ENCODE measurements at places on chromosomes 12 and 14.

- no peak for DNase-seq
Measured at GRCh38 chr12:125296701-125297100, 231.5 kb downstream of the AACS start.

- DNase-seq, result no peak
Measured at GRCh38 chr14:36664322-36665193, 2.9 kb downstream of the PAX9 start.

DNA sequence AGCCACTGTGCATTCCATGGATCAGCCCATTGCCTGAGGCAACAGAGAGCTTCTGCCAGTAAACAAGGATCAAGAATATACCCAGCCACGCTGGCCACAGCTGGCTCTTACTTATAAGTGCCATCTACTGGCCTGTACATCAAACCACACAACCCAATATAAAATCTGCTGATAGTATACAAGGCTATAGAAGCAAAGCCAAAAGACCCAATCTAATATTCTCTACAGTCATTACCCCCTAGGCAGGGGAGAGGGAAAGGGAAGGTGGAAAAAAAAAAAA, 4.4 kb upstream of the FAM186B start:
- no peak for DNase-seq

DNA sequence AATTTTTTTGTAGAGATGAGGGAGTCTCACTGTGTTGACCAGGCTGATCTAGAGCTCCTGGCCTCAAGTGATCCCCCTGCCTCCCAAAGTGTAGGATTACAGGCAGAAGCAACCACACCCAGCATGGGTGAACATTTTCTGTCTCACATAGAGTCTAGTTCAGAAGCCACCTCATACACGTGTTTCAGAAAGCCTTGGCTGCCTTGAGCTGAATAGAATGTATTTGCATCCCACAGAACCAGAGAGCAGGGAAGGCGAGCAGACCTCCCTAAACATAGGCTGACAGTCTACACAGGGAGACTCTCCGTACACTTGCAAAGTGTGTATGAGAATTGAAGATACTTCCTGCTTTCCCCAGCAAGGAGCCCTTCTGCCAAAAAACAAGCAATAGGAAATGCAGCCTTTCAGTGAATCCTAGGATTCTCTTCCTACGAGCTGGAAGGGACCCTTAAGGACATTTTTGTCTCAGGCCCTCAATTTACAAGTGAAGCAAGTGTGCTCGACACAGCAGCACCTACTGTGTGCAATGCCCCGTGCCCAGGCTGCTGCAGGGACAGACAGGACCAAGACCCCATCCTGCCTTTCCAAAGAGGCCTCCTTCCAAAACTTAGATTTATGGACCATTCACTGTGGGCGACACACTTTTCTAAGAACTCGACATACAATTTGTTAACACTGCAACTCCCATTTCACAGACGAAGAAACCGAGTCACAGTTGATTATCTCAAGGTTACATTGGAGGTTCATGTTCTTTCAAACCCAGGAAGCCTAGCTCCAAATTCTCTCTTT, 11.2 kb downstream of the NUAK1 start:
- DNase-seq, result no peak

DNA sequence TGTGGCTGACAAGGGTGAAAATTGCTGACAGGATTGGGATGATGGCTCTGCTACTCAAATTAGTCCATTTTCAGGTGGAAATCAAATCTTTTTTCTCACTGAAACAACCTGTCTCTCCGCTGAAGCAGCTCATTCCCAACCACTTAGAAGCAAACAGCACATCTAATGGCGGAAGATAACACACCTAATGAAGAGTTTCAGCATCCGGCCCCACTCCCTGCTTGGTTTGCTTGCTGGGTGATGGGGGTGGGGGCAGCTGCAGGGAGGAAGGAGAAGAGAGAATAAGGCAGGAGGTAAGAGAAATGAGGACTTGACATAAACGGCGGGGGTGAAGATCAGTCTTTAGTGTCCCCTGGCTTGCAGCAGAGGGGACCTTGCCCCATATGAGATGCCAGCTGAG, 4.0 kb downstream of the SYNDIG1L start:
- DNase-seq, result no peak

- DNase-seq, result no peak
Measured at GRCh38 chr14:30234966-30235365, 307.3 kb upstream of the PRKD1 start.

DNA sequence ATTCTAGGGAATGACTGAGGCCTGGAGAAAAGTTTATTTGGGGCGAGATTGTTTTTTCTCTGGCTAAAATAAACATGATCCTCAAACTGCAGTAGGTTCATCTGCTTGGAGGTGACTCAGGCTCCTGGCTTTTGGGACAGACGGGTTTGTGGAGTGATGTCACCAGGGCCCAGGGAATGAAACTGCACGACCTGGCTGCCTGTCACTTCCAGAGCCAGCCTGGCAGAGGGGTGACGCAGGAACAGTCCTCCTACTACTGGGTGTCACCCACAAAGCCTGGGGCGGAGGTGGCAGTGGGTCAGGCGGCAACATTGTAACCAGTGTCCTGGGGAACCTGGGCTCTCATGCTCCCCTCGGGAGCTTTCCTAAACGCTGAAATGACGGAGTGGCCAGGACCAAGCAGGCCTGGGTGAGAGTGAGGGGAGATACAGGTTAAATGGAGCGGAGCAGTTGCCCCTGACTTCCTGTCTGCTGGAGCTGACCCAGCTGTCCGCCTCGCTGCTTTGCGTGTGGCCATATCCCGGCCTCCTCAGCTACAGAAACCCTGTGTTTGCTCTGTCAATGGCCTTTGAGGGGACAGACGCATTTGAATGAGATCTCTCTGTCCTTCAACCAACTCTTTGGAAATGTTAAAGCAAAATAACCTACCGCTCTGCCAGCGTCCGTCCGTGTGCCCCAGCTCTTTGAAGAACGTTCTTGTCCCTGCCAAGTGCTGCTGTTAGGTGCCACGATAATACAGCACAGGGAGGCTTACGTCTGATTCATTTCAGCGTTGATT, 6.5 kb downstream of the HIP1R start:
- DNase-seq, result no peak

GRCh38 chr14:61668282-61668681, 27.0 kb upstream of the HIF1A start:
- DNase-seq, result no peak

- DNase-seq, result no peak
Measured at GRCh38 chr14:53055003-53055402, 98.1 kb downstream of the DDHD1 start.

- DNase-seq, result no peak
Measured at GRCh38 chr14:31712244-31713127, 151.3 kb downstream of the NUBPL start.

DNA sequence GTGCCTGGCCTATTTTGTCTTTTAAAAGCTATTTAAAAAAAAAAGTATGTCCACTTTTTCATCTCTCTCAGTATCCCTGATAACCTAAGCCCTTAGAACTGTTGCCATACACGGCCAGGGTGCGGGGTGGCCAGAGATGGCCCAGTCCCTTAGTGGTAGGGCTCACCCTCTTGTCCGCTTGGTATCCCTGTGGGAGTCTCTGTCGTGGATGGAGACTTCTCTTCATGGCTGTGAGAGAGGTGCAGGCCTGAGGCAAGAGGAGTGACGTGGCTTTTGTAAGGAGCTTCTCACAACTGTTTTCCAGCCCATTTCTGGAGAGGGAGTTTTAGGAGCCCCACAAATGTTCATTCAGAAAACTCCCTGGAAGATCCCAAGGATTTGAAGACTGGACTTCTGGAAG, 26.8 kb downstream of the XRCC3 start:
- no peak for DNase-seq

GRCh38 chr14:104393199-104393897, 186.2 kb upstream of the C14orf180 start:
- DNase-seq, result no peak

DNA sequence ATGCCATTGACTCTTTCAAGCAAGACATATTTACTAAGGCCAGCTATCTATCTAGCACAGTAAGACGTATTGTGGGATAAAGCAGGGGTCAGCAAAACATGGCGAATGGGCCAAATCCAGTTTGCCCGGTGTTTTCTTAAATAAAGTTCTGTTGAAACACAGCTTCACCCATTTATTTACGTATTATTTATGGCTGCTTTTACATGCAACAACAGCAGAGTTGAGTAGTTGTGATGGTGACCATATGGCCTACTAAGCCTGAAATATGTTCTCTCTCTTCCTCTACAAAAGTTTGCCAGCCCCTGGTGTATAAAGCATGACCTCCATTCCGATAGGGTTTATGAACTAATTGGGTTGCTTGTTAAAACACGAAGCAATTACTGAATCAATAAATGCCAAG, 322.1 kb downstream of the CCDC91 start:
- no peak for DNase-seq

GRCh38 chr12:70427611-70428010, 61.5 kb downstream of the KCNMB4 start:
- DNase-seq, result no peak

DNA sequence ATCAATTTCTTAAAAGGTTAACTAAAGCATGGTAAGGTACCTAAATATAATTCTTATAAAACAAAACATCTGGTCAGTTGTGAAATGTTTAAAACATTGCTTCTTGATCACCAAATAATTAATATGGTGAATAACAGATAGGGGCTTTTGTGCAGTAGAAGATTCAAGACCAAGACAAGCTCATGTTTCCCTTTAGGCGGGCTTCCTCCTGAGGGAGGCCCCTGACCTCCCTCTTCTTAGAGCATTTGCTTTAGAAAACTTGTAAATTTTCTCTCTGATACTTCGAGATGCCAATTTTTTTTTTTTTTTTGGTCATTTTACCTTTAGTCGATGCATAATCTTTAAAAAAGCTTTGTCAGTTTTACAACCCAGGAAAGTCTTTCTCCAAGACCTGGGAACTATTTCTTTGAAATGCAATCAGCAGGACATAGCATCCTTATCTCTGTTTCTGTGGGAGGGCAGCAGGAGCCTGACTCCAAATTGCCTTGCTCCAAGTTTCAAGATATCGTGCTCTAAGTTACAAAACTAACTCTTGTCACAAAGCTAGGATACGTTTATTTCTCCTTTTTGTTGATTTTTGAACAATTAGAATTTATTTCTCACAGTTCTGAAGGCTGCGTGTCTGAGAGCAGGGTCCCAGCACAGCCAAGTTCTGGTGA, 66.6 kb upstream of the BICD1 start:
- no peak for DNase-seq

GRCh38 chr12:115840159-115840558, 437.3 kb downstream of the MED13L start:
- DNase-seq, result no peak

GRCh38 chr12:55692631-55693322, 14.9 kb downstream of the ITGA7 start:
- no peak for DNase-seq

GRCh38 chr14:102764220-102764671, 13.0 kb upstream of the TRAF3 start:
- no peak for DNase-seq

DNA sequence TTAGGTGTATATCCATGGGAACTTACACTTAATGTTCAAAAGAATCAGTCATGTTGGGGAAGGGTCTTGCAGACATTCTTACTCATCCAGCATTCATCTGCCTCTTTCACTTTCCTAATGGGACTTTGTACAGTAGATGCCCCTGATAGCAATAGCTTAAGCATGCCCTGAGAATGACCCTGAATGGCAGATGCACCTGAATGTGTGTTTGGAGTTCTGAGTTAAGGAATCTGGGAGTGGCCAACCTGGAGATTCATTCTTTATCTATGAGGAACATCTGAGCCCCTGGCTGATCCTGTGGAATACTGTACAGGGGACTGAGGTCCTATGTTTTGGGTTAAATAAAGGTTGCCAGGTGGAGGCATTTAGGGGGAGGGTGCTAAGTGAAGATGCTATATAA, 71.3 kb upstream of the MANSC4 start:
- no peak for DNase-seq

DNA sequence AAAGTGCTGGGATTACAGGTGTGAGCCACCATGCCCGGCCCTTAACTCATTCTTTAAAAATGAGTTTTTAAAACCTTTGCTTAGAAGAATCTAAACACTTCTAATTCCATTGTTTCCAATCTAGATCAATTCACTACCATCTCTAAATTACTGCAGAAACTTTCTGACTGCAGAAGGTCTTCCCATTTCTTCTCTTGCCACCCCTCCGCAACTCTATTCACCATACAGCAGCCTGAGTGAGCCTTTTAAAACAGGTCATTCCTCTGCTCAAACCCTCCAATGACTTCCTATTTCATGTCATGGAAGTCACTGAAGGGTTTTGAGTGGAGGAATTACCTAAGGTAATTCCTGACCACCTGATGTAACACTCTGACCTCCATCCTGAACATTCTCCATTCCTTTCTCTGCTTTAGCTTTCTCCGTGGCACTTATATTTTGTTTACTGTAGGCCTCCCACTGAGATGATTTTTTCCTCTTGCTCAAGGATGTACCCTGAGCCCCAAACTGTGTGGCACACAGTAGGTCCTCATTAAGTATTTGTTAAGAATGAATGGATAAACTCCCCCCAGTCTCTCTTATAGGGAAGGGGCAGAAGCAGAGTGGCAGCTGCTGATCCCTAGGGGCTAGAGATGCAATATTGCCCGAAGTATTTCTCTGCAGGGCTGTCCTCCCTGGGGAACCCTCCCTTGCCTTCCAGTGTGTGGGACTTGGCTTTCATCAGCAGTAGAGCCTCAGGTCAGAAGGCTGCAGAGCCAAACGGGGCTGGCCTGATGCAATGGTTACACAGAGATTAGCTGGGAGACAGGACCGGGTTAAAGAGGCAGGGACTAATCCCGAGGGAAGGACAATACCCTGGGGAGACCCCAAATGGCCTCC, 1.2 kb downstream of the DDIT3 start:
- DNase-seq, result no peak

DNA sequence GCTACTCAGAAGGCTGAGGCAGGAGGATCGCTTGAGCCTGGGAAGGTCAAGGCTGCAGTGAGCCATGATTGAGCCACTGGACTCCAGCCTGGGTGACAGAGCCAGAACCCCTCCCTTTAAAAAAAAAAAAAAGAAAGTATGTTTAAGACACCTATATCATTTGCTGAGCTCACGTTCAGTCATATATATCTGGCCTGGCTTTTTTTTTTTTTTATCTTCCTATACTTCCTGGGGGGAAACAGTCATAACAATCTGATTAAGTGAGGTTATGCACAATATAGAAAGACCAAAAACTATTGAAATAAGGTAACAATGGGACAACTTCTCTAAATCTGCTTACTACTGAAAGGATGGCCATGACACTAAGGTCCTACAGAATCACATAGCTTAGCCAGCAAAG, 9.4 kb upstream of the ARID2 start:
- no peak for DNase-seq

DNA sequence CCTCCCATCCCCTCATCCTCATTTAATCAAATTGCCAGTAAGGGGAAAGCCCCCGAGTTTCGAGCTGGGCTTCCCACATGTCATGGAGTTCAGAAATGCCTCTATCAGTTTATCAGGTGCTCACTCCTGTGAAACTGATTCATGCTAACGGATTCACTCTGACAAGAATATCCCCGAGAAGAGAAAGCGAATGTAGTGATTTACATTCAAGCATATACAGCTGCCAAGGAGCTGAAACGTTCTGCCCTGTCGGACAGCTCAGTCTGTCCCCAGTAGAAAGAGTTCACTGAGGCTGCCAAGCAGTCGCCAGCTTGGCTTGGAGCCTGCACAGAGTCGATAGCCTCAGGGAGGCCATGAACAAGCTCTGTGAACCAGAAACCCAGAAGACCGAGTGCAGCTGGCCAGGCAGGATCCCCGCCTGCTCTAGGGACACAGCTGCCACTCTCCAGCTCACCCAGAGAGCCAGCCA, 88.4 kb downstream of the TMCC3 start:
- no peak for DNase-seq

Measured in stimulated activated CD8-positive, alpha-beta memory T cell treated with anti-CD3 and anti-CD28 coated beads, Interleukin-7, amount 100 ng/mL, for 1 hour (primary cell).